GM06990 (cell line): ENCODE measurements at places on chromosomes 13 and 19.

- DNase-seq: no peak
Measured at GRCh38 chr13:65783383-65783782, 1446.8 kb downstream of the PCDH9 start.

DNA sequence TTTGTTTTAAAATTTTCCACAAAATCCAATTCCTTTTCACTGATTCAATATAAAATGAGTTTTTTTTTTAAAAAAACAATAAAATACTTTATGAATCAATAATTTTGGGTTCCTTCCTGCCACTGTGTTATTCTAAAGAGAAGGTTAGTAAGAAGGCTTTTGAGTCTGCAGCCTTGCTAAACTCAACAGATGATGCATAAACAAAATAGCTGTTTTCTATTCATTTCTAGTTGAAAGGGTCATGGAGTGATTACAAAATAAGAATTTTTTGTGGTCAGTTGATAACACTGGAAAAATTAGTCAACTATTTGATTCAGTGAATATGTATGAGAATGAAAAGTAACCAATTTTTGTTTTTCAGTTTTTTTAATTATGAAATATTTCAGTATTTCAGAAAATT lies 169.9 kb downstream of the VWA8 start:
- DNase-seq: no peak

DNA sequence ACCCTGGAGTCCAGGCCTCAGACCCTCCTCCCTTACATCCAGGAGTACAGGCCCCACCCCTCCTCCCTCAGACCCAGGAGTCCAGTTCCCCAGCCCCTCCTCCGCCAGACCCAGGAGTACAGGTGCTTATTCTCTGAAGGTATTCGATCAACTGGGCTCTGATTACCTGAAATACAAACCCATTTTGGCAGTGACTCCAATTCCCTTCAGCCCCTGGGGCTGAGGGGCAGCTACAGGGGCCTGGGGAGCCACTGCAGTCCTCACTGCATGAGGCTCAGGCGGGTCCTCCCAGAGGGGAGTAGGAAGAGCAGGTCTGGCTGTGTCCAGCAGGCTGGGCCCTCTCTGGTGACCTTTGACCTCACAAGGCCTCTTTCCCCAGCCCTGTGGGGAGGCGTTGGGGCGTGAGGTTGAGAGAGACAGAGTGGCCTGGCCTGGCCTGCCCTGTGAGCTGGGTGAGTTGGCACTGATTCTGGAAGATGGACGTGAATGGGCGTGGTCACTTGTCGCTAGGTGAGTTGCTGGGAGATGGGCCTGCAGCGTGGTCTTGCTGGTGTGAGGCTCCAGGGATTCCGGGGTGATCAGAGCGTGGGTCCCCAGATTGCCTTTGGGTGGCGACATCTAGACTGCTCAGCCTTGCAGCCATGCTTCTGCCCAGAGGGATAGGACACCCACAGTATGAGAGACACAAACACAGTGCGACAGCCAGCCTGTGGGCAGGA lies 3.1 kb downstream of the BCAT2 start:
- no peak for DNase-seq

GRCh38 chr13:112696001-112696868 lies 6.4 kb downstream of the ATP11A start:
- DNase-seq: no peak

GRCh38 chr13:80303225-80303811 lies 37.6 kb downstream of the SPRY2 start:
- no peak for DNase-seq

GRCh38 chr19:31604493-31605040 lies 255.3 kb upstream of the TSHZ3 start:
- DNase-seq: no peak

GRCh38 chr13:98997011-98997730 lies 19.3 kb upstream of the DOCK9 start:
- no peak for DNase-seq

DNA sequence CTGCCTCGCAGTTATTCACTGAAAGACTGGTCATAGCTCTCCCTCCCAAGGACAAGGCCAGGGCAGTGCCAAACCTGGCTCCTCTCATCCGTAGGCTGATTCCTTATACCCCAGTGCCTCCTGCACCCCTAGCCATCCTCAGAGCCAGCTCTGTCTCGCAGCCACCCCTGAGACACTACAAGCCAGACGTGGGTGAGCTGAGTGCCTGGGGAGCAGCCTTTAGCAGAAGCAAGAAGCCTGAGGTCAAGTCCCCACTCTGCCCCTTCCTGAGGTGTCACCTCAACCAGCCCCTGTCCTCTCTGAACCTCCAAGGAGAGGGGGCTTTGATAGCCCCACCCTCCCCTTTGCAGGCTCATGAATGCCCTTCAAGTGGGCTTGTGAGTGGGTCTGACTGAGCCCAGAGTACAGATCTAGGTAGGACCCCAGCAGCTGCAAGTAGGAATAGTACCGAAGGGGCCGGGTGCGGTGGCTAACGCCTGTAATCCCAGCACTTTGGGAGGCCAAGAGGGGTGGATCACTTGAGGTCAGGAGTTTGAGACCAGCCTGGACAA lies 14.8 kb upstream of the AKAP8L start:
- DNase-seq: no peak

- DNase-seq: no peak
Measured at GRCh38 chr19:6373813-6374108, 1.2 kb downstream of the ALKBH7 start.
